Right cardiac atrium (tissue), 5 donors: ENCODE measurements at places on chromosomes 6 and 20.
A peak's percentile ranks its signal among the peaks of the same experiment; 100 is the strongest.

- DNase-seq: no peak
These were observed 128.5 kb downstream of the HFE start for GRCh38 chr6:26215585-26216358.

DNA sequence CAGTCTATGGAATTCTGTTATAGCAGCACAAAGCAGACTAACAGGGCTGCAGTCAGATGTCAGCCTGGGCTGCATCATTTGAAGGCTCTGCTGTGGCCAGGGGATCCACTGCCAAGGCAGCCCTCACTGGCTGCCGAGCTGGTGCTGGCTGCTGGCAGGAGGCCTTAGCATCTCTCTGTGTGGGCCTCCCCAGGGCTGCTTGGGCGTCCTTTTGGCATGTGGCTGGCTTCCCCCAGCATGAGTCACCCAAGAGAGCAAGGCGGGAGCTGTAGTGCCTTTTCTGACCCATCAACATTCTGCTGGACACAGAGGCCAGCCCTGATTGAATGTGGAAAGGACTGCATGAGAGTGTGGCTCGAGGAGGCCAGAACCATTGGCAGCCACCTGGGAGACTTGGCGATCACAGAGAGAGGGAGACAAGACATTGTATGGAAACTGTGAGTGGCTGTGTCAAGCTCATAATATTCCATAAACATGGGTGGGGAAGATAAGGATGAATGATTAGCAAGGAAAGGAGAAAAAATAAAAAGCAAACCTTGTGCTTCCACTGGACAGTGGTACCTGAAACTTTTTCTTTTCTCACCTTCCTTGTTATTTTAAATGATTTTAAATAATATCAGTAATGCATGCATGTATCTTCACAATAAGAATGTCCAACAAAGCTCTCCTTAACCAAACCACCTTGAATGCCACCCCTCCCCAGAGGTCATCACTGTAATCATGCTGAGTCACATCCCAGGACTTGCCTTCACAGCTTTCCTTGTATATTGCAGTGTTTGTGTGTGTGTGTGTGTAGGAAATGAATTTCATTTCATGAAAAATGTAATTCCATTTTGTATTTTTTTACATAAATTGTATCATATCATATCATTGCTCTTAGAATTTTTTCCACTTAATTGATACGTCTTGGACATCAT lies 55.0 kb upstream of the VSX1 start:
- peak; percentile 91 for DNase-seq

- no peak for DNase-seq
These were observed 188.6 kb downstream of the DTNBP1 start for GRCh38 chr6:15474196-15474595.

GRCh38 chr6:31686483-31686882 lies 5.6 kb upstream of the LY6G5C start:
- no peak for DNase-seq

DNA sequence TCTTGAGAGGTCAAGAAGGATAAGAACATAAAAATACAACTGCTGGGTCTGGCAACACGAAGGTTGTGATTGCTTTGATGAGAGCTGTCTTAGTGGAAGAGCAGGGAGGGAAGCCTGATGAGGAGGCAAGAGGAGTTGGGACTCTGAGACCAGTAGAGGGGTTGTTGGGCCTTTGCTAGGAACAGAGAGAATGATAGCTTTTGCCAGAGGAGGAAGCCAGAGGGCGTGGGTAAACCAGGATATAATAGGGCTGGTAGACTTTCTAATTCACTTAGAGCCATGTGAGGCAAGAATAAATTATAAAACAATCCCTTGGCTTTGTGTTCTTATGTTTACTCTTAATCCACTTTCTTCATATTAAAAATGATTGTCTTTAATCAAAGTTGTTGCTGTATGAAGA lies 78.6 kb downstream of the RCAN2 start:
- no peak for DNase-seq

DNA sequence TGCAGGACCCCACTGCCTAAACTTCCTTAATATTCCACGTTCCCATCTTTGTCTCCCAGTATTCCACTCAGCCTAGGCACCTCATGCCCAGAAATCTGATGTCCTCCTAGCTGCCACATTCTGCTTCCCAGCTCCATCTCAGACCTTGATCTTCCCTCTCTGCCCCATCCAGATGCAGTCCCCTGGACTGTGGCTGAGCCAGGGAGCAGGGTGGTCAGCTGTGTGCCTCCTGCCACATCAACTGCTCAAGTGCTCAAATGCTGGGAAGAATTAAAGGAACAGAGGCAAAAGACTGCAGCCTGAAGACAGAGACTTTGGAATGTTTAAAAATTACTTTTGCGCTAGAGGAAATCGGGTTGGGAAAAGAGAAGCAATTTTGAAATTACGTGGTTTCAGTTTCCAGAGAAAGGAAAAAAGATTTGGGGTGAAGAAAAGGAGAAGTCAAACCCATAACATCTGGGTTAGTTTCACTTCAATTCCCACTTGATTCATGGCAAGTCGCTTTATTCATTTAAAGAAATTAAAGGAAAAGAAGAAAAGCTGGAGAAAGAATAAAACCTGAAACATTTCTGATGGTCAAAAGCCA lies 704.8 kb downstream of the PTPRT start:
- peak; percentile 44 for DNase-seq
